ENCODE measurements at places on chromosomes 12 and 14.

- DNase-seq = no peak
These were observed 185.5 kb upstream of the ATP2B1 start for GRCh38 chr12:89893972-89894706.

DNA sequence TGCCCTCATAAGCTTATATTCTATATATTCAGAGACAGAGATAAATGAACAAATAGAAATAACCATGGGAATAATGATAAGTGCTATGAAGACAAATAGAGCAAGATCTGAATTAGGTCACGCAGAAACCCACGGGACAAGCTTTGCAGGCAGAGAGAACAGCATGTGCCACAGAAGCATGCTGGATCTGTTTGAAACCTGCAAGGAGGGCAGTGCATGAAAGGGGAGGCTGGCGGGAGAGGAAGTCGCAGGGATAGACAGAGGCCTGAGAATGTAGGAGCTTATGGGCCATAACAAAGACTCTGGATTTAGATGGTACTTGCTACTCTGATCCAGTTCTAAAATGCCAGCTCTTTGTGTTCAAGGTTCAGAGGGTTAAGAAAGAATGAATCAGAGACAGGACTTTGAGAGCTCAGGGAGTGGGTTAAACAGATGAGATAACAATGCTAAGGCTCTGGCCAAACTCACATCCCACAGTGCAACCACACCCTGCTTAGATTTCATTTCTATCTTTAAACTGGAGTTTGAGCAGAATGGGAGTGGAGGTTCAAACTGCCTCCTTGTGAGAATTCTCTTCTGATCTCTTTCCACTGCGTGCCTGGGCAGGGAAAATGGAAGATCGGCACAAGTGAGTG is 49.2 kb upstream of the PPP1R12A start:
- DNase-seq = no peak

DNA sequence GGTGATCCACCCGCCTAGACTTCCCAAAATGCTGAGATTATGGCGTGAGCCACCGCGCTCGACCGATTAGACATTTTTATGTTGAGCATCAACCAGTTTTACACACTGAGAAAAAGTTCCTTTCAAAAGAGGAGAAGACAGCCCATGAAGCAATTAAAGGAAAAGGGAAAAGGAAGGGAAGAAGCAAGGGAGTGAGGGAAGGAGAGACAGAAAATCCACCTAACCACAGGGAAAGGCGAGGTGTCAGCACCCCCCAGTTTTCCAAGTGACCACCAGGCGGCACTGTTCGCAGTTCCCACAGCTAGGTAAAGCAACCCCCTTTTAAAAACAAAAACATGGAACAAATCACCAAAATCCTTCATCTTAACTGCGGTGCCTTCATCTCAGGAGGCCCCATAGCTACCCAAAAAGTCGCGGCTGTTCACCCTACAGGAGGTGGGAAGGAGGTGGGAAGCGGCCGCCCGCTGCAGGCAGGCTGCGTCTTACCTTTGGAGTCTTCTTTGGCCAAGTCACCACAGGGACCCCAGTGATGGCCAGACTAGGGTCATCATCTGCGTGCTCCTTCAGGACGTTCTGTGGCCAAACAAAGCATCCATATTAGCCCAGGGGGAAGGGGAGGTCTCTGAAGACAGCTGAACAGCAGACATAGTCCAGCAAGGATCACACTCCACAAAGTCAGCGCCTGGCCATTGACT is 86.6 kb downstream of the KDM2B start:
- peak; percentile 53 for DNase-seq

GRCh38 chr12:108518101-108518715 is 3.1 kb downstream of the FICD start:
- no peak for DNase-seq

DNA sequence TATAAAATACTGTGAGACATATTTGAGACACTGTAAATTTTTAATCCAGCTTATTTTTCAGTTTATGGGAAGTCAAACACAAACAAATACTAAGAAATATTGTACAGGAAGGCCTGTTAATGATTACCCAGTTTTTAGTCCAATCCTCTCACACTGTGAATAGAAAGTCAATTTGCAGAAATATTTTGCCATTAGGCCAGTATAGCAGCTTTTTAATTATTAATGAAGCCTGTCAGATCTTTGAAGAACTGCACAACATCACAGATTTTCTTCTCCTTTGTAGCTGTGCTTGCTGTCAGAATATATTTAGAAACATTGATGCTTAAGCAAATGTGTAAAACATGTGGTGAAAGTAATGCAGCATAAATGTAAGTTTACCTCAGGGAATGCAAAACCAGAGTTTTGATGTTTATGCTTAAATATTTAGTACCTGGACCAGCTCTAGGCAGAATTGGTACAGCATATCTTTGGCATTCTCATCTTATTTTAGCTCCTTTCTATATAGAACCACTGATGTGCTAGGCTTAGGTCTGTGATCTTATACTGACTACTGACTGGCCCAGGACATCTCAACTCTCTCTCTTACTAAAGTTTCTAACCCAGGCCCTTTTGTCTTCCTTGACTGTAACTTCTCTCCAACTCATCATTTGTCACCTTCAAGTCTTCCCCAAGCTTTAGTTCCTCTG is 230.8 kb upstream of the NAV3 start:
- no peak for DNase-seq

DNA sequence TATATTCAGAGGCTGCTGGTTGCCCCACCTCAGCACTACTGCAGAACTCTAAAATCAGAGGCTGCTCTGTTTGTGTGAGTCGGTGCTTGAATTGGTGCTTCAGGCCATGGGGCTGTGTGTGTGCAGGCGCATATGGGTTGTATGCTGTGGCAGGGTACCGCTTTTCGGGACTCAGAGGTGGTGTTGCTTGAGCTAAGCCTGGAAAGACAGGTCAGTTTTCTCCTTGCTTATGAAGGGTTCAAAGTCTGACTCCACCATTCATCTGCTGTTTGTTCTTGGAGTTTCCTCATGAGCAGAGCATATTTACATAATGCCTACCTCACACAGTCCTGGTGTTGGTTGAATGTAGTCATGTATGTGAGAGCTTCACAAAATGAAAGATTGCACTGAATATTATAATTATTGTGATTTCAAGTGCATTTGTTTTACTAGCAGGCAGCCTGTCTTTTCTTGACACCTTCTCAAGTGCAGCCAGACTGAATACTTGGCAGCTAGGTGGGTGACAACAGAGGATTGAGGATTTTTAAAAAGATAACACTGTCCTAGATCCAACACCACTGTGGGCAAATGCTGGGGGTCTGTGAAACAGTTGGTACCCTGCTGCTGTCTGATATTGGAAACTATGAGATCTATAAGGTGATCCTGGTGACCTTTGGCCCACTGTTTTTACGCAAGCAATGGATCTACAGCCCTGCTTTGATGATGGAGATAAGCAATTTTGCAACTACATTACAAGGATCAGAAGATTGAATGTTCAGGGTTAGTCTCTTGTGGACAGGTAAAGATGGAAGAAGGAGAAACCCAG is 1.0 kb upstream of the ANG start:
- DNase-seq = no peak

DNA sequence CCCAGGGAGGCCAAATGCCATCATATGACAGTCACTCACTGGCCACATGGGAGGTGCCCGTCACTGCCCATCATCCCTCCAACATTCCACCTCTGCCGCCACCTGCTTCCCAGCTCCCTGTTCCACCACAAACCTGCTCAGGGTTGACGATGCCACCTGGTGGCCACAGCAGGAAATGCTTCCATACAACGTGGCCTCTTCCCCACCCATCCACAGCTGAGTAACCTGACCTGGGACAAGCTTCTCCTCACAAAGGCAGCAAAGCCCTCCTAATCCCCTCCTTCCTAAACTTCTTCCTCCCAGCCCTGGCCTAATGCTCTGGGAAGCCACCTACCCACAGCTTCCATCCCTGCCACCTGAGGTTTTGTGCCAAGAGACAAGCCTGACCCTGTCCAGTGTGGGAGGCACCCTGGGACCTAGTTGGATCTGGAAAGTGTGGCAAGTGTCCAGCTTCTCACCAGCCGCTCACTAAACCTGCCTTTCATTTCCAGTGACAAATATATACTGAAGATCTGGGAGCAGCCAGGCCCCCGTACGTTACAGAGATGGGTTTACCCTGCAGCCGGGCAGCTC is 4.3 kb downstream of the DEGS2 start:
- no peak for DNase-seq

DNA sequence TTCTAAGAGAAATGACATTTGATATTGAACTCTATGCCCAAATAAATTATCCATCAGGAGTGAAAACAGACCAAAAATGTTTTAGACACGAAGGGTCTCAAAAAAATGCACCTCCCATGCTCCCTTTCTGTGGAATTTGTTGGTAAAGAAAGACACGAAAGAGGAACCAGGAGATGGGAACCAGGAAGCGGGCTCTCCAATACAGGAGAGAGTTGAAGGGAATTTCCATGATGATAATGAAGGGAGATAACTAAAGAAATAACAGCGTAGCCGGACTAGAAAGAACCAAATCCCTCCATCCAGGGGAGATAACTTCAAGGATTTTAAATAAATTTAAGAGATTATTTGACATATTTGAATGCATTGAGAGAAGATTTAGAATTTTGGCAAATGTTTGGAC is 183.0 kb downstream of the DUSP6 start:
- no peak for DNase-seq

DNA sequence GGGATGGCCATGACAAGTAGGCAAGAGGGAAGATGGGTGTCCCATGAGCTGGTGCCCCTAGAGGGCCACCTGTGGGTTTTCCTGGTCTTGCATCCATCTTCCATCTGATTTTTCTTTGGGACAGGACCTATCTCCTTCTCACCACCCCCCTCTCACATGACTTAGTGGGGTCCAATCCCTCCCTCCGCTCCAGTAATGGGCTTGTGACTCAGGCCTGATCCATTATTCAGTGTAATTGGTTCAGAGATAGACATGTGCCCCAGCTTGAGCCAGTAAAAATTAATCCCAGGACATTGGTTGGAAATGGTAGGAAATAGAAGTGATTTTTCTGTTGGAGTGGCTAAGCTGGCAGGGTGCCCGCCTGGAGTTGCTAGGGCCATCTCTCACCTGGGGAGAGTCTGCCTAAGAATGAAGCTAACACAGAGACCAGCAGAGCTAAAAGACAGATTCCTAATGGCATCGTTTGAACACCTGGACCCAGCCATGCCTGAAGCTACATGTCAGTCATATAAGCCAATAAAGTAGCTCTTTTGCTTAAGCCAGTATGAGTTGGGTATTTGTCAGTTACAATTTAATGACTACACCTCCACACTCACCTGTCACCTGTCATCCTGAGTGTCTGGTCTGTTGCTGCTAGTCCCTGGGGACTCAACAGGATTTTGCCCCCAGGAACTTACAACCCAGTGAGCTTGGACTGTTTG is 14.7 kb downstream of the RASAL1 start:
- no peak for DNase-seq

DNA sequence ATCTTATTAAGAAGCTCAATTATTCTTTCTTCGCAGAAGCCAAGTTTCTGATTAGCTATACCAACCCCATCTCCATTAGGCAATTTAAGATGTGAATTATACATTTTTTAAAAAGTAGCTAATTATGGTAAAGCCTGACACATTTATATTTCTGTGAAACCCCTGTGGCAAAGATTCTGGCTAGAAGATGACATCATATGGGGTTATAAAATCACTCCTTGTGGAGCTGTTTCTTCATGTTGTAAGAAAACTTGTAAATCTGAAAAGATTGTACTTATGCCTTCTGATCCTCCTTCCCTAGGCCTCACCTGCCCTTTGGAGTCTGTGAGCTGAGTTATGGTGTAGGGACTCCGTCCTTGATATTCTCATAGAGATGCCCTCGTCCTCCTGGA is 78.1 kb downstream of the CHST11 start:
- no peak for DNase-seq

GRCh38 chr14:32609388-32609787 is 280.3 kb downstream of the AKAP6 start:
- no peak for DNase-seq

DNA sequence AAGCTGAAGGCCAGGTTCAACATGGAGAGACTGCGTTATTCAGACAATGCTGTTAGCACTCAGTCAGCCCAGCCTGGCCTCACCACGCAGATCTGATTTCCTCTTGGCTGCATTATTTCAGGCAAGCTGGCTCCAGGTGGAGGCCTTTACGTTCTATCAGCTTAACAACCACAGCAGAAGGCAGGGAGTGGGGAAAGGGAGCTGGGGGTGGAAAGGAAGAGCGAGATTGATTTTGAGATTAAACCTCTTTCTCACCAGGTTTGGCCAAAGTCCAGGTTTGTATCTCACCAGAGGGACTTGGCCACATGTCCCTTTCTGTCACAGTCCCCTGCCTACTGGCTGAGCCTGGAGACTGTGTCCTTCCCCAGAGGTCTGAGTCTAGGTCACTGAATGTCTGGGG is 543.7 kb upstream of the TMEM132C start:
- no peak for DNase-seq
